Right lung (tissue), 10 donors: ENCODE measurements at places on chromosomes 5 and 9. TPM values are rescaled to one million over a fixed set of nuclear protein-coding genes. Genes with fewer than 3 reads are reported as not detected.
A peak's percentile ranks its signal among the peaks of the same experiment; 100 is the strongest.

Gene NREP
- polyA plus RNA-seq = 1,243 TPM

Gene BTNL9
- 19.4 TPM for polyA plus RNA-seq

Gene SPINK4
- polyA plus RNA-seq = not detected

GRCh38 chr5:141919218-141920119, 4.2 kb upstream of the DELE1 start:
- no peak for DNase-seq

DNA sequence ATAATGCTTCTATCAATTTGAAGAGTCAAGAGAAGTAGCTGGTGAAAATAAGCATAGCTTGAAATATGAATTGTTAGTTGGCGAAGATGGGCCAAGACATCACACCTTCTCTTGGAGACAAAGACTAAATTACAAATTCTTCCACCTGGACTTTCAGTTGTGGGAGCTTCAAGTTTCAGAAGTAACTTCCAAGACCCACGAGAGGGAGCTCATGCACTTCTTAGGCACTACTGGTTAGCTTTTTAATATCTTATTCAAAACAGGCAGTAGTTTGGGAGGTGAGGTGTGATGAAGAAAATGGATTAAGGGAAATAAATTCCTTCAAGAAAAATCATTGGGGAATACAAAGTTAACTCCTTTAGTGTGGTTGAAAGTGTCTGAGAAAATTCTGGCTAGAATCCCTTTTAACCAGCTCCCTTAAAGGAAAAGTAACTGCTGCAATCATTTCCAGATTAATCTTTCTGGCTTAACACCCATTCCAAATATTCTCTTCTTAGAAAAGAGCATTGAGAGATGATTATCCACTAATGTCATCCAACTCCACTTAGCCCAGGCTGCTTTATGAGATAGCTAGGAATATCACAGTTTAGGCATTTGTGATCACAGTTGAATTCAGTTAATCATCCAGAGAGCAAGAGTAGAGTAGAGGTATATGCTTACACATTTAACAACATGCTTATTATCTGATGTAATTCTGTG, 139.5 kb upstream of the DMRTA1 start:
- peak; percentile 1 for DNase-seq

GRCh38 chr5:159331093-159331973, 1.0 kb upstream of the IL12B start:
- peak; percentile 29 for DNase-seq

DNA sequence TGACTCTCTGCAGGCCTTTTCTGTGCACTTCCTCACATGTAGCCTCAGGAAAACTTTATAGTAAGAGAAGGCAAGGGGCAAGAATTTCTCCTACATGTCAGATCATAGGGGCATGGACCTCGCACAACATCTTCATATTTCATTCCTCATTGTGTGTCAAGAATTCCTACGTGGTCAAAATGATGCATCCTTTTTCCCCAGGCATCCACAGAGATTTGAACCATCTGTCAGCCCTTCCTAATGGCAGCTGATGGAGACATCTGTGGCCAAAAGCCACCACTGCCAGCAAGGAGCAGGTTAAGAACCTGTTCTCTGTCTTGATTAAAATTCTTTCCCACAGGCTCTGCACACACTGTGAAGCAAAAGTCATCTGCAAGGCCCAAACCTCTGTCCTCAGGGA, 42.5 kb downstream of the MFAP3 start:
- DNase-seq = no peak

Gene C9orf43
- 0.51 TPM for polyA plus RNA-seq

Gene RNF145
- polyA plus RNA-seq = 171 TPM

Gene PCDHB4
- polyA plus RNA-seq = 1.7 TPM

Gene BTNL3
- not detected for polyA plus RNA-seq

GRCh38 chr9:38026840-38027527, 42.0 kb downstream of the SHB start:
- DNase-seq = no peak

Gene FYB1
- polyA plus RNA-seq = 5.2 TPM

Gene TEK
- 52.6 TPM for polyA plus RNA-seq
